ENCODE measurements at places on chromosomes 12 and 14.
A peak's percentile ranks its signal among the peaks of the same experiment; 100 is the strongest.

GRCh38 chr12:55934773-55935172 lies 3.8 kb downstream of the DGKA start:
- DNase-seq, result no peak

GRCh38 chr14:75109877-75110276 lies 17.0 kb downstream of the NEK9 start:
- DNase-seq, result no peak

GRCh38 chr12:28367993-28368392 lies 177.7 kb downstream of the CCDC91 start:
- DNase-seq, result no peak

- DNase-seq, result peak; percentile 21
Observed at GRCh38 chr14:33676135-33676566, 274.7 kb downstream of the EGLN3 start.

GRCh38 chr14:31993521-31993951 lies 83.6 kb upstream of the ARHGAP5 start:
- no peak for DNase-seq

DNA sequence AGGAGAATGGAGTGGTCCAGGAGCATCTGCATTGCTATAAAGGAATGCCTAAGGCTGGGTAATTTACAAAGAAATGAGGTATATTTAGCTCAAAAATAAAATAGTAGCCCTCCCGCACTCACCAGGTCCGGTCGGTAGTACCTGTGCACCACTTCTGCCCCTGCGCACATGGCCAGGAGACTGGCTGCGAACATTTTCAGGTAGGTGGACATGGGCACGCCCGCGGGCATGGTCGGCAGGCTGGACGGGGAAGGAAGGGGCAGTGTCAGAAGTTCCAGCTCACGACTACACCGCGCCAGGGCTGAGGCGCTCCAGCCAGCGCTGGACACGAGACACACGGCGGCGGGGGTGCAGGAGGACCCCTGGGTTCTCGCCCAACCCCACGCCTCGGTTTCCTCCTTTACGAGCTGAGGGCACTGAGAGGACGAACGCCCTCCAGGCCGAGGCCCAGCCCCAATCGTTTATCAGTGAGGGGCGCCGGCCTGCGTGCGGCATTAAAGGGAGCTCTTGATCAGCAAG lies 9.1 kb upstream of the TDG start:
- DNase-seq, result no peak

DNA sequence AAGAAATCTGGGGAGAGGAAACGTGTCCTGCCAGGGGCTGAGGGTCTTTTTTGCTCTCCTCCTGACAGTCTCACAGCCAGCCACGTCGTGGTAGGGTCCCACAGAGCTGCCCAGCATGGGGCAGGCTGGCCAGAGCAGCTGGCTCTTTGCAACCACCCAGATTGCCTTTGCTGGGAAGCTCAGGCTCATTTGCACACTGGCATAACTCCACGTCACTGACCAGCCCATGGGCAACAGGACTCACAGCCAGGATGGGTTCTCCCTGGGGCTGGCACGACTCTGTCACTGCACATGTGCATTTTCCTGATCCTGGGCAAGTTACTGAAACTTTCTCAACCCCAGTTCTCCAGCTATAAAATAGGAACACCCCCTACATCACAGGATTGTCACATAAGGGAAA lies 242.2 kb downstream of the DPF3 start:
- no peak for DNase-seq

- DNase-seq, result no peak
Observed at GRCh38 chr14:63147018-63147417, 57.2 kb upstream of the RHOJ start.

- DNase-seq, result no peak
Observed at GRCh38 chr12:53004178-53004577, 2.1 kb upstream of the EIF4B start.

DNA sequence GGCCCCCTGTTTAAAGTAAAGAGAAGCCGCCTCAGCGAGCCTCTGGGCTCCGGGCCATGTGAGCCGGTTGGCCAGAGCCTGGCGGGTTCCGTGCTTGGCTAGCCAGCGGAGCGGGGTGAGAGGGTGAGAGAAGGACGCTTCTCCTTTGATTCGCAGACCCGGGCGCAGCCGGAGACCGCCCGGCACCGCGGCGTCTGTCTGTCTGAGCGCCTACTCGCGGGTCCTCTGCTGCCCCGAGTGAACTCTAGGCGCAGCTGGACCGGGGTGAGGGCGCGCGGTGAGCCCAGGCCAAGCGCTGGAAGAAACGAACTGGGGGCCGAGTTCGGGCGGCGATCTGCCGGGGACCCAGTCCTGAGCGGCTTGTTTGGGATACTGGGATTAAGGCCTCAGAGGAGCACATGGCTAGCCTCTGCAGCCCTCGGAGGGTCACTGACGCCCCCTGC lies 41.4 kb upstream of the TBX5 start:
- no peak for DNase-seq
